ENCODE measurements at places on chromosomes 11 and 22.
A peak's percentile ranks its signal among the peaks of the same experiment; 100 is the strongest.

DNA sequence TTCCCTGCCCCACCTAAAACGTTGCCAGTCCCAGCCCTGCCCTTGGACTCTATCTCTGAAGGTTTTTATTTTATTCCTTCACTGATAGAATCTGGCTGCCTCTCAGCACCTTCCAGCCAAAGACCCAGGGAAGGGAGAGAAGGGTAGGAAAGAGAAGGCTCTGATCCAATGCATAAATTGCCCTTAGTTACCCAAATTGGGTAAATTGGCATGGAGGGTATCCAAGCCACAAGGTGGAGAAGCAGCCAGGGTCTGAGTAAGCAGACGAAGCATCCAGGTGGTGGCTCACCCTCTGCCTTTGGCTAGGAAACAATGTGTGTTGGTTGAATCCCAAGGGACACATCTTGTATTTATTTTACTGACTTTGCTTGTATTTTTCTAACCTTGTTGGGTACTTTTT, 89.0 kb downstream of the FEZ1 start:
- no peak for DNase-seq

DNA sequence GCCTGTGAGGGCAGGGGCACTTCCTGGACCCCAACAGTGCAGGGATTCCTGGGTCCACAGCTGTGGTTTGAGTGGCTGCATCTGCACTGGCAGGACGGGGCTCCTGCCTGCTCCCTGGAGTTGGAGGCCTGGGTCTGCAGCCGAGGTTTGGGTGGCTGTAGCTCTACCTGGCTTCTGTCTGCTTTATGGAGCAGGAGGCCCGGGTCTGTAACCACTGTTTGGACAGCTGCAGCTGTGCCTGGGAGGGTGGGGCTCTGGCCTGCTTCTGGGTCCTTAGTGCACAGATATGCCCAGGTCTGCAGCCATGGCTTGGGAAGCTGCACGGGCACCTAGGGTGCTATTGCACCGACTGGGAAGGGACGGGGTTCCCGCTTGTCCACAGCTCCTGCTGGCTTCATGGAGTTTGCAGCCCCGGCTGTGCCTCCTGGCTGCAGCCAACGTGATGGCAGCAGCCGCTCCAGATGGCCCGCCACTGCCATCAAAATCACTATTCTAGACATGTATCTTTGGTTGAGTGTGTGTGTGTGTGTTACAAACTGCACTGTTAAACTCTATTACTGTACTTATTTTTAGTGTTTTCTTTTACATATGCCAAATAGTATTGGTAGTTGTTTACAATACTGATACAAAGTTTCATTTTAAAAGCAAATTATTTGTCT, 412.3 kb upstream of the KIRREL3 start:
- DNase-seq: no peak

DNA sequence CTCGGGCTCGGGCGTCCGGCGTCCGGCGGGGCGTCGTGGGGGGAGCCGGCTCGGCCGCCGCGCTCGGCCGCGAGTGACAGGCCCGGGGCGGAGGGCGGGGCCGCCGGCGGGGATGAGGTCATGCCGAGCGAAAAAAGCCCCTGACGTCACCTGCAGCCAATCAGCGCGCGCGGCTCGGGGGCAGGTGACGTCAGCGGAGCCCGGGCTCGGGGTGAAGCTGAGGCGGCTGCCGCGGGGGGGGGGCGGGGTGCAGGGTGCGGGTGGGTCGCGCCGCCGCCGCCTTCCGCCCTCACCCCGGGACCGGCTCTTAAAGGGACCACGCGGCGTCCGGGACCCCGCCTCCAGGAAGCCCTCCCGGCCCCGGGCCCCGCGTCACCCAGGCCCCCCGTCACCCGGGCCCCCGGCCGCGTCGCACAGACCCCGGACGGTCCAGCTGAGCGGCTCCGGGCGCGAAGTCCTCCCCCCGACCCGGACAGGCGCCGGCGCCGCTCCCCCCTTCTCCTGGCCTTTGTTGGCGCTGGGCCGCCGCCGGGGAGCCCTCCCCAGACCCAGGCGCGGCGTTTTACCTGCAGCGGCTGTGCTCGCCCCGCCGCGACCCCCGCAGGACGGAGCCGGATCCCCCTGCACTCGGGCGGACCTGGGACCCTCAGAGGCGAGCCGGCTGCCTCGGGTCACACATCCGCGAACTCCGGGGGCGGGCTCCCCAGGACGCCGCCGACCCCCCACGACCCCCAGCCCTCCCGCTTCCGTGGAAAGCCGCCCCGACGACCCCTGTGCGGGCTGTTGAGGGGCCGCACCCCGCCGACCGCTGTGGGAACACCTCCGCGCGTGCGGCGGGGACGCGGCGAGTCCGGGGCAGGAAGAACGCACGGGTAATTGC, at the start of gene DUSP8:
Gene DUSP8, minus strand, starts transcription at position 75 of the 880 bp plus-strand sequence. CDS start 6,445 bp downstream, outside the sequence.
- peak; percentile 99 for DNase-seq

DNA sequence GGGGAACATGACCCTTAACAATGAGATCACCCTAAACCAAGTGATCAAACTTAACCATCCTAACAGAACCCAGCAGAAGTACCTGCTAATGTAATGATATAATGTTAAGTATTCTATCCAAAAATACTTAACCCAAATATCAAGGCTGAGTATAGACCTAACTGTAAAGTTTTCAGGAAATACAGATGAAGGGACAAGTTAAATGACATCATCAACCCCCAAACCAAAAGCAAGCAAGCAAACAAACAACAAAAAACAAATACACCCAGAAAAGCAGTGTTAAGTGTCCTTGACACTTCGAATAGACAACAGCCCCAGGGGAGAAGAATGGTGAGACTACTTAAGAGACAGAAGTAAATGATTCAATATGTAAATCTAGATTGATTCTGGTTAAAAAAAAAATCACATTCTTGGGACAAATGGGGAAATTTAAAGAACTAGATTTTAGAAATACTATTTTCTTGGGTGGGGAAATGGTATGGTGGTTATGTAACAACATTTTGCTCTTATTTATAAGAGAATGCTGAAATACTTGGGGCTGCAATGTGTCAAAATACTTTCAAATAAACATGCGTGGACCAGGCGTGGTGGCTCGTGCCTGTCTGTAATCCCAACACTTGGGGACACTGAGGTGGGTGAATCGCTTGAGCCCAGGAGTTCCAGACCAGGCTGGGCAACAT, 2.5 kb downstream of the CSTF3 start:
- DNase-seq: no peak

DNA sequence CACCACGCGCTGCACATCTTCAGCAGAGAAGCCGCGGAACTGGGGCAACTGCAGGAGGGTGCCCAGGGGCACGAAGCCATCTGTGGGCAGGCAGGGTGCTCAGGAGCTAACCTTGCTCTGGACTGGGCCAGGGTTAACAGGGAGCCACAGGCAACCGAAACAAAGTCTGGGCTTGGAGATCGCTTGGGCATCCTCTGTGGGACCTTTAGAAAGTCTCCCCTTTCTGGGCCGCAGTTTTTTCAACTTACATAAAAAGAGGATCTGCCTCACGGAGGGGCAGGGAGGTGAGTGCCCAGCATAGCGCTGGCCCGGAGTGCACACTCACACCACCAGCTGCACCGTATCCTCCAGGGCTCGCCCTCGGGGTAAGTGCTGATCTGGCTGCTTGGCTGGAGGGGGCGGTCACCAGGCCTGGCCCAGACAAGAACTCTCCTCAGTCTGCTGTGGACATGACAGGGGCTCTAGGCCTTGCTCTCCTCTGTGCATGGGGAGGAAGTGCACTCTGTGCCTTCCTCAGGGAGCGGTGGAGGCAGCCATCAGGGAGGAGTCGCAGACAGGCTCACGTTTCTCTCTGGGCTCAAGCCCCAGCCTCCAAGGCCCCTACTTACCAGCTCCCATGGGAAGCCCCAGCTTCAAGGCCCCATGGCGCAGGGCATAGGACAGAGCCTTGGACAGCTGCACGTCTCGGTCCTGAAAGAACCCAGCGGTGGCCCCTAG, 937 bp downstream of the TRPT1 start:
- DNase-seq: no peak

DNA sequence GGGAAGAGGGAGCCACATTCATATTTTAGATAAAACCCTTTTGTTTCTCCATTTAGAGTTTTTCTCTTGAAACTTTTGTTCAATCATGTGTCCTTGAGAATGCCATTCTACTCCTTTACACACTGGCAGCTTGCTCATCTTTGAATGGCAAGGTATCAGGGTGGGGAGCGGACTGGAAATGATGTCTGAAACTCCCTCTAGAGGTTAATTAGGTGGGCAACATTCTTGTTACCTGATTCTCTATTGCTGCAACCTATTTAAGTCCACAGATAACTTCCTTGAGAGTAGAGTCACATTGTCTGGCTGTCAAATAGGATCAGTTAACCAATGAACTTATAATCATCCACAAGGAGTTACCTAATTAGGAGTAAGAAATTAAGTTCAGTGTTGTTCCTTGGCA, 533.6 kb upstream of the API5 start:
- DNase-seq: no peak

GRCh38 chr22:30837531-30837930, 131.0 kb downstream of the MORC2 start:
- no peak for DNase-seq

GRCh38 chr11:117973503-117973860, 12.7 kb upstream of the IL10RA start:
- DNase-seq: no peak

- DNase-seq: peak; percentile 14
These were observed 10.1 kb downstream of the C11orf87 start for GRCh38 chr11:109432105-109432504.

DNA sequence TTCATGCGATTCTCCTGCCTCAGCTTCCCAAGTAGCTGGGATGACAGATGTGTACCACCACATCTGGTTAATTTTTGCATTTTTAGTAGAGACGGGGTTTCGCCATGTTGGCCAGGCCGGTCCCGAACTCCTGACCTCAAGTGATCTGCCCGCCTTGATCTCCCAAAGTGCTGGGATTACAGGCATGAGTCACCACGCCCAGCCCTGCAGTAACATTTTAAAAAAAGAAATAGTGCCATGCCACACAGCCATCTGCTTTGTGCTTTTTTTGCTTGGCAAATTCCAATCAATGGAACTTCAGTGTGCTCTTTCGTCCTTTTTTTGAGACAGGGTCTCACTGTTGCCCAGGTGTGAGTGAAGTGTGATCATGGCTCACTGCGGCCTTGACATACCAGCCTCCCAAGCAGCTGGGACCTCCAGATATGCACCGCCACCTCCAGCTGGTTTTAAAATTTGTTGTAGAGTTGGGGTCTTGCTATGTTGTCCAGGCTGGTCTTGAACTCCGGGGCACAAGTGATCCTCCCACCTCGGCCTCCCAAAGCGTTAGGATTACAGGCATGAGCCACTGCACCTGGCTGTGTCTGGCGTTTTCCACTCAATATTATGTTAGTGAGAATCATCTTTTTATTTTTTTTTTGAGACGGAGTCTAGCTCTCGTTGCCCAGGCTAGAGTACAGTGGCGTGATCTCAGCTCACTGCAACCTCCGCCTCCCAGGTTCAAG, 1.8 kb upstream of the CHADL start:
- DNase-seq: no peak

DNA sequence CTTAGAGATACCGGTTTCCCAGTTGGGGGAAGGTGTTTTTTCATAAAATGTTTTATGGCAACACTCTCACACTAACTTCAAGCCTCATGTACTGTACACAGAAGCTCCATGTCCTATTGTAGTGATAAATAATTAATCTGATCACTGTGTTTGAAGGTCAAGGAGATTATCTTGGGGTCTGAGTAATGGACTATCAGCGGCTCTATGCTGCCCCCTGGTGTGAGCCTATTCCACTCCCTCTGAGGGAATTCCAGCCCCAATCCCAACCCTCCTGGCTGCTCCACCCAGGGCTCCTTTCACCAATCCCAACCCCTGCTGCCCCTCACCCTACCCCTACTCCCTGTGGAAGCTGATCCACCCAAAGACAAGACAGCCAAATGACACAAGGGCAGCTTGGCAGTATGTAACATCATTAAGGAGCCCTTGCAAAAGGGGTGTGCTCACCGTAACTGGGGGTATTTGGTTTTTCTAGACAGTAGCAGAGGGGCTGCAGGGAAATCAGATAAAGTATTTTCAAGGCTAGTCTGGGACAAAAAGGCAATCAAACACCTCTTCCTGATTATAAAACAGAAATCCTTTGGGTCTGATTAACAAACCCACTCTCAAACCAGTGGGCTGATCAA, 22.3 kb downstream of the HPS4 start:
- peak; percentile 70 for DNase-seq

DNA sequence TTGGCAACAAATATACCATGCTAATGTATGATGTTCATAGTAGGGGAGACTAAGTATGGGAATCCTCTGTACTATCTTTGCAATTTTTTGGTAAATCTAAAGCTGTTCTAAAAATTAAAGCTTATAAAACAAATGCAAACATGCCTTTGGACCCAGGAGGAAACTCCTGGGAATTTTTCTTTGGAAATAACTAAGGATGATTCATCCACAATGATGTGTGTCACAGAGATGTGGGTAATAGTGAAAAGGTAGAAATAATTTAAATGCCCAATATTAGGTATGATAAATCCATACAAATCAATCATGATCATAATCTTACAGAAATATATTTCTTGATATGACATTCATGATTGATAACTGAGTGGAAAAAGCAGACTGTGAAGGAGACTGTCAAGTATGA, 135.8 kb downstream of the TRIM44 start:
- peak; percentile 22 for DNase-seq

DNA sequence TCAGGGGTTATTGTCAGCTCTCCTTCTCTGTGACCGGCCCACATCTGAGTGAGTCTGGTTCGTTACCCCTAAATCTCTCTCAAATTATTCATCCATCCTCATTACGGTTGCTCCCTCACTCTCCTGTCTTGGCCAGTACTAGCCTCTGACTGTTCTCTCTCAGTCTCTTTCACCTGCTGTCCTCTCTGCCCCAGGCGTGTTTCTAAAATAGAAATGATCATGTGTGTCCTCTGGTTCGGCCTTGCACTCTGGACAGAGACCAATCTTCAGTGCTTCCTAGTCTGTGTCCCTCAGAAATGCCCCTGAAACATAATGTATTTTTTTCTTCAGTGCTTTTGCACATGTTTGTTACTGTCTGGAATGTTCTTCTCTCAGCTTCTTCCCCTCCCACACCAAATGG, 4.9 kb downstream of the PSMD13 start:
- no peak for DNase-seq

GRCh38 chr22:47188261-47189055, 426.0 kb downstream of the TBC1D22A start:
- DNase-seq: no peak

GRCh38 chr11:32028201-32028600, 62.7 kb upstream of the RCN1 start:
- no peak for DNase-seq

- peak; percentile 23 for DNase-seq
These were observed 46.2 kb upstream of the CSTF3 start for GRCh38 chr11:33207408-33207985.

GRCh38 chr22:38139901-38140300, 29.4 kb upstream of the BAIAP2L2 start:
- DNase-seq: no peak

GRCh38 chr22:23684026-23684425, 6.8 kb upstream of the RGL4 start:
- no peak for DNase-seq

GRCh38 chr11:369336-370018, at the start of gene B4GALNT4:
B4GALNT4 (plus strand) TSS chr11:369499; CDS start chr11:369804, 305 bp downstream.
- peak; percentile 60 for DNase-seq

All from hepatic stellate cell (primary cell).